ENCODE measurements at places on chromosomes 2 and 18.

GRCh38 chr2:7119132-7119835 is 202.1 kb downstream of the RNF144A start:
- DNase-seq, result no peak

DNA sequence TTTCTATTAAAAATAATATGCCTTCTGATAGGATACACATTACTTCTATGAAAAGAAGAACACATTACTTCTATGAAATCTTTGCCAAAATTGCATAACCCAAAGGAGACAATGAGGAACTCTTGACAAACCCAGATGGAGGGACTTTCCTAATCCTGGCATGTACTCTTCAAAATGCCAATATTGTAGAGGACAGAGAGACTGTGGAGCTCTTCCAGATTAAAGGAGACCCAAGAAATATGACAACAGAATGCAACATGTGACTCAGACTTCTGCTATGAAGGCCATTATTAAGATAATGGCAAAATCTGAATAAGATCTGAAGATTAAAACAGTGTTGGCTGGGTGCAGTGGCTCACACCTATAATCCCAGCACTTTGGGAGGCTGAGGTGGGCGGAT is 22.2 kb downstream of the SOWAHC start:
- no peak for DNase-seq

- no peak for DNase-seq
Observed at GRCh38 chr18:44557616-44558151, 123.0 kb upstream of the SETBP1 start.

- no peak for DNase-seq
Observed at GRCh38 chr2:12506846-12507245, 209.9 kb upstream of the TRIB2 start.

- no peak for DNase-seq
Observed at GRCh38 chr2:86284987-86285386, 52.4 kb downstream of the REEP1 start.

- DNase-seq, result no peak
Observed at GRCh38 chr2:236986524-236987330, 99.0 kb upstream of the COPS8 start.

DNA sequence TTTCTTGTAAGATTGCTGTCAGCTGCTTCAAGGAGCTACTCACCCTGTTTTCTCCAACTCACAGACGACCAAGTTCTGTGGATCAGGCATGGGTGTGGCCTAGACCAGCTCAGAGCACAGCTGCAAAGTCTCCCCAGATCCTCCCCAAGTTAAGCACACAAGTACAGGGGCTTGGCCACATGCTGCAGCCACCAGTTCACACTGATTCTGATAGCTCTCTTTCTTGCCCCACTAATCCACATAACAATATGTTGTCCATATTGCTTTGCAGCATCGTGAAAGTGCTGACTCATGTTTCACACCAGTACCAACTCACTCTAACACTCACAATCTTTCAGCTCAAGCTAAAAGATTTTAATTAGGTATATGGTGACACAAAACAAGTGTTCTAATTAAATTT is 437.0 kb downstream of the PARD3B start:
- DNase-seq, result no peak

DNA sequence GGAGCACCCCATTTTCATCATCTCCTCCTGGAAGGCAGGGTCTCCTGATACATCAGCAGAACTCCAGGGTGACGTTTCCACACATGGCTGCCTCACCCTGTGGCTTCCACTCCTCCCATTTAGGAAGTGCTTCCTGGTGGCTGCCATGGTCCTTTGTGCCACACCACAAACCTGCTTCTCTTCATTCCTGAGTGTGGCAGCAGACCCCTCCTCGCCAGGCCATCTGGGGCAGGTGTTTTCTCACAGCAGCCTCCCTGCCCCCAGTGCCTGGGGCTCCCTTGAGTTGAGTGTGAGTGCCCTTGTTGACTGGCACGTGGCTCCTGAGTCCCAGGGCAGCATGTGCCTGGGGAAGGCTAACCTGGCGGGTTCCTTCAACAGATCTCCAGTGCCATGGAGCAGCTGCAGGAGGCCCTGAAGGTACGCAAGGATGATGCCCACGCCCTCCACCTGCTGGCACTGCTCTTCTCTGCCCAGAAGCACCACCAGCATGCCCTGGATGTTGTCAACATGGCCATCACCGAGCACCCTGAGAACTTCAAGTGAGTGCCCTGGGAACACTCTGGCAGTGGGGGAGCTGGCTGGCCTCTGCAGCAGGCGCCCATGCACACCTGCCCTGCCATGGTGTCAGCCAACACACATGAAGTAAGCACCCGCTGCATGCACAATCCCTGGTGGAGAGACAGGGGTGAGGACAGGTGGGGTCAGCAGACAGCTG is 113.4 kb upstream of the MCFD2 start:
- DNase-seq, result no peak

DNA sequence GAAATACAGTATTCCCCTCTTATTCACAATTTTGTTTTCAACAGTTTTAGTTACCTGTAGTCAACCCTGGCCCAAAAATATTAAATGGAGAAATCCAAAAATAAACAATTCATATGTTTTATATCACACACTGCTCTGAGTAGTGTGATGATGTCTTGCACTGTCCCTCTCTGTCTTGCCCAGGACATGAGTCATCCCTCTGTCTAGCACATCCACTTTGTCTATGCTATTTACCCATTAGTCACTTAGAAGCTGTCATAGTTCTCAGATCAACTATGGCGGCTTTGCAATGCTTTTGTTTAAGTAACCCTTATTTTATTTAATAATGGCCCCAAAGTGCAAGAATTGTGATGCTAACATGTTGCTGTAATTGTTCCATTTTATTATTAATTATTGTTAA is 380.6 kb upstream of the REG3G start:
- DNase-seq, result no peak

GRCh38 chr2:29295845-29296244 is 180.6 kb downstream of the CLIP4 start:
- DNase-seq, result no peak

DNA sequence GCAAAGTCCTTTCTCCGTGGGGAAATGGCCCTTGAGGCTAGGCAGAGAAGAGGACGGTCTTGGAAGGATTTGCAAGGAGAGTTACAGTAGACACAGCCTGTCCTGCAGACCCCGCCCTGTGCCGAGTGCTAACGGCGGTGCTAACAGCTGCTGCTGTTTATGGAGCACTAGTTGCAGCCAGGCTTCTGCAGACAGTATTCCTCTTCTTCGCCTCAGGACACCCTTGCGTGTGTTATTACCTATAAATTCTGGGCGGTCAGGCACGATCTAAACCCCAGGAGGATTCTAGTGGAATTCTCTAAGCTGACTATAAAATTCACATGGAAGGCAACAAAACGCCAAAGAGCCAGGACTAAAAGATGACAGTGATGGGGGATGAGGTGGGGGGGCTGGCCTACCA is 139.8 kb downstream of the GLI2 start:
- no peak for DNase-seq

All from right kidney (tissue), 9 donors.